ENCODE measurements at places on chromosomes 11 and 22.

DNA sequence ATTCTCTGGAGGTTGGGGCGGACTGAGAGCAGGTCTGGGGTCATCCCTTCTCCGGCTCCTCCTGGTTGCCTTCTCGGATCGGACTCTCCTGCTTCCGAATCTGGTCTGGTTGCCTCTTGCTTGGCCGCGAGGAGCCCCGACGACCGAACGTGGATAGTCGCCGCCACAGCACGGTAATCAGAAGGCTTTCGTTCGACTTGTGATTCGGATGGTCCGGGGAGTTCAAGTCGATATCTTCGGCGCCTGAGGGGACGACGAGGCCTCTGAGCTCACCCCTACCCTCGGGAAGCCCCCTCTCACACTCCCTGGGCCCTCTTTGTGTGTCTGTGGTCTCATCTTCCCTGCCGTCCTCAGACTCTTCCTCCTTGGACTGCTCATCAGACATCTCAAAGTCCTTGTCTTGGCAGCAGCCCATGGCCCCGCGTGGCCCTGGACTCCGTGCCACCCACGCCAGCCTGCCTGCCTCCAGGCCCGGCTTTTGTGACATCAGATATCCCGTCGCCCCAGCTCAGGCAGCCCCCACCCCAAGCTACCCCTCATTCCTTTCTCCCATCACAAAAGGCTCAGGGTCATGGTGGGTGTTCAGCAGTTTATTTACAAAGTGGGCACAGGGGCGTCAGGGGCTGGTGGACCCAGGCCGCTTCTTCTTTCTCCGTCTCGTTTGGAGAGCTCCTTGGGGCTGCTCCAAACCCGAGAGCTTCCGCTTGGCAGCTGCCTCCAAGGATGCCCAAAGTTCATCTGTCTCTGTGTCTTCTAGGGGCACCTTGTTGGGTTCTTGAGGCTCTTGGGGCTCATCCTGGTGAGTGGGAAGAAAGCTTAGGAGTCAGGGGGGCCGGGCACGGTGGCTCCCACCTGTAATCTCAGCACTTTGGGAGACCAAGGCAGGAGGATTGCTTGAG is at the start of gene TEX54:
TSS of gene TEX54 (minus strand) at position 506 of the 899 bp plus-strand sequence.
- no peak for DNase-seq

DNA sequence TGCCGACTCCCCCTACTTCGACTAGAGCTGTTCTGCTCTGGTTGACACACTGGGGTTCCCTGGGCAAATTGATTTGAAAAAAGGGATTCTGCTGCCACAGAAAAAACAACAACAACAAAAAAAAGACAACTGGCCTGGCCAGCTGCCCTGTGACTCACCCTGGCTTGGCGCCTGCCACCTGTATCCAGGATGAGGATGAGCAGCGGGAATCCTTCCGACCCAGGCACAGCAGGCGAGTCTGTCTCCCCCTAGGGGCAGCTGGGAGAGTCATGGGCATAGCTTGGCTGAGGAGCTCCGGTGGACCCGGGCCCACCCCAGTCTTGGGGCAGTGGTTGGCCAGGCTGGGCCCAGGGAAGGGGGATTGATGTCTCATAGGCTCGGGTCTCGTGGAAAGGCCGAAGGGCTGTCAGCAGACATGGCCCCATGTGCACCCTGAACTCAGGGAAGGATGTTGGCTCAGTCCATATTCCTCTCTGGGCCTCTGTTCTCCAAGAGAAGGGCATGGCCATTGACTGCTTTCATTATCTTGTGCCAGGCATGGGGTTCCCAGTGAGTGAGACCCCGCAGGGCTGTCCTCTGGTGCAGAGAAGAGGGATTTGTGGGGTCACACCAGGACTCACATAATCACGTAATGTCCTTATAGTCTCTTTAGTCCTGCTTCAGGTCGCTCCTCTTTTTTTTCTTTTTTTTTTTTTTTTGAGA is 10.4 kb upstream of the SUN2 start:
- DNase-seq, result peak; percentile 13

- no peak for DNase-seq
Observed at GRCh38 chr11:8776209-8776608, 93.6 kb downstream of the RPL27A start.

DNA sequence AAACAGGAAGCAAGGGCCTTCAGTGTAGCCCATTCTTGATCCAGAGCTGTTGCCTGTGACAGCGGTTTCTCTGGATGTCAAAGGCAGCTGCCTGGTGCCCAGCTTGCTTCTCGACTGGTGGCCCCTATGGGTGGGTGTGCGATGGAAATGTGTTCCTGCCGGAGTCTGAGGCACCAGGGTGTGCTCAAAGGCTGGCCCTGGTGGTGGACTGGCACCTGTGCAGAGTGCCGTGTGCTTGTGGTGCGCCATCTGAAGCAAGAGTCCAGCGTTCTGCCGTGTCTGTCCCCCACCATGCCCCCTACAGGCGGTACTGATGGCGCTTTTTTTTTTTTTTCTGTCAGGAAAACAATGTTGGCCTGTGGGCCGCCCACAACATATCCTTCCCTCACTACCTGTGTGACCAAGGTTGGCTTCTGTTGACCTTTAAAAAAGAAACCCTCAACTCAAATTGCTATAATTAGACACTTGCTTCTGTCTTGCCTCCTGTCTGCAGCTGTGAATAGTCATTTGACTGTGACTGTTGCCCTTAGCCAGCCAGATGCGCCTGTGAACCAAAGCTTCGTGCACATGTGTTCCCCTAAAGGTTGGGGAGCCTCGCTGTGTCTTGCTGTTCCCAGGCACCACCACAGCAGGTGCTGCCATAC is 4.7 kb upstream of the RANBP1 start:
- no peak for DNase-seq

- no peak for DNase-seq
Observed at GRCh38 chr22:26318975-26319374, 110.1 kb upstream of the ASPHD2 start.

DNA sequence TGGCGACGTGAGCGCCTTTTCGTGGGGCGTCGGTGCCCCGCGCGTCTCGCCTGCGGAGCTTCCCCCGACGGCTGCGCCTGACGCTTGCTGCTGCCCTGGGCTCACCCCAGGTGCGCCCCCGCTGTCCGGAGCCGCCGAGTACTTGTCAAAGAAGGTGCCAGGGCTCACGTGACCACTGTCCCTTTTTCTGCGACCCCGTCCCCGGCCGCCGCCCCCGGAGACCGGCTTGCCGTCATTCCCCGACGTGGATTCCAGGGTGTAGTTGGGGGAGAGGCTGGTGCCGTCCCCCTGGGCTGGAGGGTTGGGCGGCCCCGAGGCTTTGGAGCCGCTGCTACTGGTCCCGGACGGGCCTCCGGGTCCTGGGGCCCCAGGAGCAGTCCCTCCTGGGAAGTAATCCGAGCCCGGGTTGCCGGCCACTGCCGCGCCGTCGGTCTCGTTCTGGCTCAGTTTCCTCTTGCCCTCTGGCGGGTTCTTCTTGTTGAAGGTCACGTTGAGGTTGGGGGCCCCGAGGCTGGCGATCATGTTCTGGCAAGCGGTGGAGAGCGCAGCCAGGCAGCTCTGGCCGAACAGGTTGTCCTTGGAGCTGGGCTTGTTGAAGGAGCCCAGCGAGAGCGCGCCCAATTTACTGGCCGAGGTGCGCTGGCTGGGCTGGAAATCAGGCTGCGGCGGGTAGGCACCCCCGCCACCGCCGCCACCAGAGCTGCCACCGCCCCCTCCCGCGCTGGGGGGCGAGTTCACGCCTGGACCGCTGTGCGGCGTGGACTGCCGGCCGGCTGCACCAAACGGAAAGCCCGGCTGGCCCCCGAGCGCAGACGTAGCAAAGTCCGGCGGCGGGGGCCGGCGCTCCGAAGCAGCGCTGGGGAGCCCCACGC is 3.8 kb downstream of the MN1 start:
- DNase-seq, result no peak

DNA sequence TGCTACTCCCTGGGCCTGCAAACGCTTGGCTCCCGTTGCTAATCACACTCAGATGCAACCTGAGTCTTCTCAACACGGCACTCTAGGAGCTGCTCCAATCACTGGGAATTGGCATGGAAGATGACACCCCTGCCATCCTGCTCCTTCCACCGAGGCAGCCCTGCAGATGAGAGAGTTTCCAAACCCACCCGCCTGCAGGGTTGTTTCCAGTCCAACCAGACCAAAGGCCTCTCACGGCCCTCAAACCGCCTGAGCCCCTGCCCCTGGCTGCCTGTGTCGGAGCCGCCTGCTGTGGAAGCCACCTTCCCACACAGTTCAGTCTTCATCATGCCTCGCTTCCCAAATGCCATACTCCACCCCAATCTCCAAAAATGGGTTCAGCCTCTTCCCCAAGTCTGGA is 36.8 kb upstream of the TP53I11 start:
- no peak for DNase-seq
